Pancreas (tissue), 10 donors: ENCODE measurements at places on chromosomes 13 and 19. TPM values are rescaled to one million over a fixed set of nuclear protein-coding genes. Genes with fewer than 3 reads are reported as not detected.

Gene CEACAM4
- 0.30 TPM for polyA plus RNA-seq

Gene MBD3L3
- not detected for polyA plus RNA-seq

Gene SRRM5
- polyA plus RNA-seq, result 1.3 TPM

Gene SOHLH2
- polyA plus RNA-seq, result not detected

Gene SERPINE3
- polyA plus RNA-seq, result not detected

Gene NCAN
- polyA plus RNA-seq, result 0.12 TPM

Gene ZNF253
- polyA plus RNA-seq, result 2.3 TPM

Gene CD70
- polyA plus RNA-seq, result not detected

Gene SCGB2B2
- 0.75 TPM for polyA plus RNA-seq

Gene ZGLP1
- 44.0 TPM for polyA plus RNA-seq

Gene URI1
- polyA plus RNA-seq, result 8.6 TPM

Gene F10
- 59.4 TPM for polyA plus RNA-seq

Gene KLK12
- polyA plus RNA-seq, result not detected

Gene RNF17
- polyA plus RNA-seq, result not detected

Gene ZNF726
- 0.87 TPM for polyA plus RNA-seq

Gene LRRC63
- polyA plus RNA-seq, result not detected

Gene LACC1
- 2.5 TPM for polyA plus RNA-seq

Gene INSR
- 45.1 TPM for polyA plus RNA-seq

Gene ATP8B3
- polyA plus RNA-seq, result 0.56 TPM

Gene WDR87
- polyA plus RNA-seq, result 0.04 TPM

Gene TUBA3C
- not detected for polyA plus RNA-seq

Gene IRGC
- polyA plus RNA-seq, result not detected

Gene PSG5
- polyA plus RNA-seq, result 0.49 TPM

Gene GADD45B
- 182 TPM for polyA plus RNA-seq

Gene USHBP1
- polyA plus RNA-seq, result 11.1 TPM

Gene PRRG2
- polyA plus RNA-seq, result 11.6 TPM

Gene TNFSF9
- polyA plus RNA-seq, result not detected

Gene ZNF135
- polyA plus RNA-seq, result 11.6 TPM

Gene MYO16
- 0.15 TPM for polyA plus RNA-seq

Gene KRTDAP
- 2.0 TPM for polyA plus RNA-seq

Gene ZNF699
- polyA plus RNA-seq, result 0.96 TPM

Gene PRX
- 3.7 TPM for polyA plus RNA-seq

Gene PSG11
- polyA plus RNA-seq, result not detected

Gene ADM5
- 2.5 TPM for polyA plus RNA-seq

Gene SARS2
- 80.6 TPM for polyA plus RNA-seq

Gene ZNF547
- 4.1 TPM for polyA plus RNA-seq

Gene HIPK4
- 0.05 TPM for polyA plus RNA-seq

Gene SHC2
- polyA plus RNA-seq, result 257 TPM

Gene CLEC17A
- polyA plus RNA-seq, result 0.11 TPM

Gene CD22
- polyA plus RNA-seq, result 0.38 TPM

Gene HSD17B14
- 25.4 TPM for polyA plus RNA-seq

Gene DACH1
- polyA plus RNA-seq, result 5.5 TPM

Gene RNF225
- not detected for polyA plus RNA-seq

Gene NCR1
- polyA plus RNA-seq, result not detected

Gene CGB7
- 0.38 TPM for polyA plus RNA-seq

Gene CLEC4M
- polyA plus RNA-seq, result not detected

Gene STK24
- 15.5 TPM for polyA plus RNA-seq

Gene SSC5D
- polyA plus RNA-seq, result 2.1 TPM

Gene ETV2
- 1.5 TPM for polyA plus RNA-seq

Gene TMEM150B
- polyA plus RNA-seq, result not detected

Gene SLC25A42
- 7.4 TPM for polyA plus RNA-seq

Gene SLITRK5
- polyA plus RNA-seq, result 0.19 TPM

Gene C5AR2
- polyA plus RNA-seq, result 0.12 TPM

Gene ANKRD27
- 5.3 TPM for polyA plus RNA-seq

Gene GPR12
- 0.05 TPM for polyA plus RNA-seq

Gene FFAR3
- 2.7 TPM for polyA plus RNA-seq

Gene PLEKHF1
- polyA plus RNA-seq, result 9.3 TPM
